ENCODE measurements at places on chromosomes 2 and 18.

GRCh38 chr2:674321-674985 lies 2.8 kb downstream of the TMEM18 start:
- DNase-seq: no peak

DNA sequence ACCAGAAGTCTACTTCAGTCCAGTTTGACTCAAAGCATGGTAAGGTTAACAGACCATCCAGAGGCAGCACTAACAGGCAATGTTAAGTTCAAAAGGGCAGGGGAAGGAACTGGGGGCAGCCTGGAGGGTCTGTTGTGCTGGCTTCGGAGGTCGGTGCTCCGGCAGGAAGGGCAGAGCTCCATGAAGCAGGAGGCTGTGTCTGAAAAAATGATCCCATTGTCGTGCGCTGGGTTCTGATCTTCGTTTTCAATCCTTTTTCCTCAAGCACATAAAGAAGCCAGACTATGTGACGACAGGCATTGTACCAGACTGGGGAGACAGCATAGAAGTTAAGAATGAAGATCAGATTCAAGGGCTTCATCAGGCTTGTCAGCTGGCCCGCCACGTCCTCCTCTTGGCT lies 21.9 kb upstream of the DLX1 start:
- no peak for DNase-seq

DNA sequence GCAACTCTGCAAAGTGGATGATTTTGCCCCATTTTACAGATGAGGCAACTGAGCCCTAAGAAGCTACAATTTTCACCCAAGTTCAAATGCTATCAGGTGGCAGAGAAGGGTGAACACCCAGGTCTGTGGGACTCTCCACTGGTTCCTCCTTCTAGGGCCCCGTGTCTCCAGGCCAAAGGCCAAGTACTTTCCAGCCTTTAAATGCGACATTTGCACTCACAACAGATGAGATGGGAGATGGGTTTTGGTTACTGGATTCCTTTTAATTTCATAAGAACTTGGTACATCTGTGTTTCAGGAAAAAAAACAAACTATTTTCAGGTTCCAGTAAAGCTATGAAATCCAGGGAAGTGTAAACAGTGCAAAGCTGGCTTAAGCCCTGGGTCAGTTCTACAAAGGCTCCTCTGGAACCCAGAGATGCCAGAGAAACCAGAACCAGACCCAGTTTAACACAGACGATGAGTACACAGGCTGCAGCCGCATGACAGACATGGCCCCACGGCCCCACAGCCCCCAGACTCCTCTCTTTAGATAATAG lies 361.7 kb downstream of the ANAPC1 start:
- no peak for DNase-seq

DNA sequence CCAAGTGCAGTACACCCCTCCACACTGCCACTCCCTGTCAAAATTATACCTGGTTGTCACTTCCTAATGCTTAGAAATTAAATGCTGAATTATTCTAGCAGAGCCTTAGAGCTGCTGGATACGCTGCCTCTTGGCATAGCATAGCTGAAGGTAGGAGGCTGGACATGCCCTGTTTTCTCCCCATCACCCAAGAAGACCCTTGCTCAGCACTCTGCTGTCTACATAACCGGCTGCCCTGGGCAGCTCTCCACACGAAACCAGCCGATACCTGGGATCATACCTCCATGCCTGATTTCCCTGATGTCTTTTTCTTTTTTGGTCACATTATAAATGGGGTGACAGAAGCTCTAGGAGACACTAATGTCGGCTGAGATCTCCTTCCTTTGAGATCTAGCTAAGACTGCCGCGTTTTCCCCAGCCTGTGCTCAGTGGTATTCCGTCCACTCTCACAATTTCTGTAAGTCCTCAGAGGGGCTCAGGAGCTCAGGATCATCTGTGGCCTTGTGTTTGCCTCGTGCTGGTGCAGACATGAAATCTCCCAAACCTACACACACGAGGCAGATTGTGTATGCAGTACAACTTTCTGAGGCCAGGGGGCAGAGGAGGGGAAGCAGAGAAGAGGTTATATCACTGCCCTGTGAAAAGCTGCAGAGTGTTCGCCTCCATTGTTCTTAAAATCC lies 13.5 kb upstream of the ZAP70 start:
- DNase-seq: peak; percentile 64

- no peak for DNase-seq
Measured at GRCh38 chr2:226669905-226670304, 129.7 kb downstream of the IRS1 start.

DNA sequence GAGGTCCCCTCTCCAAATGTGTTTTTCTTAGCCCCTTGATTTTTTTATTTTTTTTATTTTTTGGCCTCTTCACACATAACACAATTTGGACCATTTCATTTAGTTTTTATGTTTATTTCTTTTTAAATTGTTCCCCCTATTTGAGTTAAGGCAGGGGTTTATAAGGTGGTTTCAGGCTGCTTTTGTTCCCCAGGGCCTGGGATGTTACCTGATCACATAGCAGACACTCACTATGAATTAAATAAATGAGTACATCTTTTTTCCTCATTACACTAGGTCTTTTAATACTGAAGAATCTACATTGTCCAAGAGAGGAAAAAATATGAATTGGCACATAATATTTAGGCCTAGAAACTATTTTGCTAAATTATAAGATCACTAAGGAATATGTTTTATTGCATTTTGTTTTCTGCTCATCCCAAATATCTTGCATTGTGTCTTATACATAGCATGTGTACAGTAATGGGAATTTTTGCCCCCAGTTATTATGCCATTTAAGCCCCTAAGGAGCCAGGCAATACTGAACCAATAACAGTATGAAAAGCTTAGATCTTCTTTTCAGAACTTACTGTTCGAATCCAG lies 112.4 kb upstream of the MAPRE2 start:
- no peak for DNase-seq

DNA sequence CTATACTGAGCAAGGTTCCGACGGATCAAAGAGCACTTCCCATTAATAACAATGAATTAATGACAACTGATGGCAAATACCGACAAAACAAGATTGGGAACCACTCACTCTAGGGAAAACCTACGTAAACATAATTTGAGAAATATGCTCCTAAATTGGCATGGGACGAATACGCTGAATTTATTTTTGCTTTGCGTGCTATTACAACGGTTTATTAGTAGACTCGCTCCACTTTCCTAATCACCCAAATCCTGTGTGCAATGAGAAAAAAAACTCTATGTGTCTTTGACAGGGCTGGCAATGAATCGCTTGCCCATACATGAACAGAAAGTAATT lies 536 bp upstream of the SLC25A12 start:
- no peak for DNase-seq

GRCh38 chr2:232076736-232077135 lies 115.2 kb downstream of the DIS3L2 start:
- DNase-seq: no peak

- DNase-seq: no peak
Measured at GRCh38 chr2:102021779-102022178, 30.0 kb downstream of the IL1R2 start.

- DNase-seq: no peak
Measured at GRCh38 chr2:41194230-41194629, 742.3 kb upstream of the SLC8A1 start.

DNA sequence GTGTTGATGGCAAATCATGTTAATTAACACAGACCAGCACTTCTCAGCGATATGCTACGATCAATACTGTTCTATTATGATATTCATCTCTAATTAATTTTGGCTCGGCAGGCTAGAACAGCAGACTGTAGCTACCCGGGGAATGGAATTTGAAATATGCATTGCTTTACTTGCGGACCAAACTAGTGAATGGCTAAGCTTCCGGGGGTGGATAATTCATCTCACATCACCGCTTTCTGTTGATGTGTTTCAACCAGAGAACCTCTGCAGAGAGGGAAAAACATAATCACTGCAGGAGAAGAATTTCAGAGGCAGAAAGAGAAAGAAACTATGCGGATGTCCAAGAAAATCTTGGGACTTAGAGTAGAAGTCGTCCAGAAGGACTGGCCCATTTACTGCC lies 490.9 kb downstream of the STK39 start:
- DNase-seq: no peak

DNA sequence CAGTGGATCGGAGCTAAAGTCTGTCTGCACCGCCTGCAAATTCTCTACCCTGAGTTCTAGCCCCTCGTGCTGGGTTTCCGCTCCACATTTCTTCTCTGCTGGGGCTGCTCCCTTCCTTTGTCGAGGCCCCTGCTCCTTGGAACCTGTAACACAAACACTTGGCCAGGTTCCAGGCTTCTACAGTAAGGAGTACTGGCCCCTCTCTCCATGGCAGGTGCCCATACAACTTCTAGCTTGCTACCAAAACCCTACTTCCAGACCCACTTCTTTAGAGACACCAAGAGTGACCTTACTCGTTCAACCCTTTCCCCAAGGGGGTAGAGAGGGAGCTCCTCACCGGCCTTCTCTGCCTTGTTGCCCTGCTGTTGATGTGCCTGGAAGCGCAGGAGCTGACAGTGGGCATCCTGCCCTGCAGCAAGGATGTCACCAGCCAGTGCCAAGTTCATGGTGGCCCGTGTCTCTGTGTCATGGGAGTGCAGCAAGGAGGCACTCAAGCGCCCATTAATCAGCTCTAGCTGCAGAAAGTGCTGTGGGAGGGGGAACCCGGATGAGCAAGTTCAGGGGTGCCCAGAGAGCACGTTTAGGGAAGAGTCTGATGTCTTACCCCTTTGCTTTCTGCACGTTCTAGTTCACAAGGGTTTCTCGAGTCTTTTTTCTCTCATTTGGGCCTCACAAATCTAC lies 1.1 kb downstream of the PREB start:
- peak; percentile 57 for DNase-seq

DNA sequence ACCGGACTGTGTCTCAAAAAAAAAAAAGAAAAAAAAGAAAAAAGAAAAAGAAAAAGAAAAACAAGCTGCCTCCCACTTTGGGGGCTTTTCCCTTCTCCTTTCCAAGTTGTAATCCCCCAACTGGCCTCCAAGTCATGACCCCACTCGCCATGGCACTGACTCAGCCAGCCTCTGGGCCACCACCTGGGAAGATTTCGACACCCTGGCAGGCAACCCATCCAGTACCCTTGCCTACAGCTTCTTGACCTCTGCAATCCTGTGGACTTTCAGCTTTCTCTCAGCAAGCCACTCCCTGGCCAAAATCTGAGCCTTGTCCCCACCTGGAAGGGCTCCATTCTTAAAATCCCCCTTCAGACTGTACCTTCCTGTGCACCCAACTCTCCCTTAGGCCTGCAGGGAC lies 22.3 kb upstream of the FOSL2 start:
- DNase-seq: no peak

DNA sequence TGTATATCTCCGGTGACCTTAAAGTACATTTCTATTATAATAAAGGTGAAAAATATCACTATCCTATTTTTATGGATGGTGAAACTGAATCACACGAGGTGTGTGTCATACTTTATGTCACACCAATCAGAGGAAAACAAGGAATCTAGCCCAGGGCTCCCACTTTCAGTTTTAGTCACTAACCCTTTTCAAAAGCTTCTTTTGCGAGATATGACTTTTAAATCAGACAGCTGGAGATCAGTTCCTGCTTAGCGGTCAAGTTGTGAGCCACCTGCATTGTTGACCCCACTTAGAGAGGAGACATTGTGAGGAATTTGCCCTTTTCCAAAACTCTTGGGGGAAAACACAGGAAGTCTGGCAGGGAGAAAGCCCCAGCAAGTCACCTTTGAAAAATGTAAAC lies 70.5 kb downstream of the CPS1 start:
- DNase-seq: no peak

- no peak for DNase-seq
Measured at GRCh38 chr2:116133381-116133942, 1681.0 kb upstream of the DDX18 start.

GRCh38 chr2:158931572-158931971 lies 36.9 kb upstream of the TANC1 start:
- DNase-seq: no peak

DNA sequence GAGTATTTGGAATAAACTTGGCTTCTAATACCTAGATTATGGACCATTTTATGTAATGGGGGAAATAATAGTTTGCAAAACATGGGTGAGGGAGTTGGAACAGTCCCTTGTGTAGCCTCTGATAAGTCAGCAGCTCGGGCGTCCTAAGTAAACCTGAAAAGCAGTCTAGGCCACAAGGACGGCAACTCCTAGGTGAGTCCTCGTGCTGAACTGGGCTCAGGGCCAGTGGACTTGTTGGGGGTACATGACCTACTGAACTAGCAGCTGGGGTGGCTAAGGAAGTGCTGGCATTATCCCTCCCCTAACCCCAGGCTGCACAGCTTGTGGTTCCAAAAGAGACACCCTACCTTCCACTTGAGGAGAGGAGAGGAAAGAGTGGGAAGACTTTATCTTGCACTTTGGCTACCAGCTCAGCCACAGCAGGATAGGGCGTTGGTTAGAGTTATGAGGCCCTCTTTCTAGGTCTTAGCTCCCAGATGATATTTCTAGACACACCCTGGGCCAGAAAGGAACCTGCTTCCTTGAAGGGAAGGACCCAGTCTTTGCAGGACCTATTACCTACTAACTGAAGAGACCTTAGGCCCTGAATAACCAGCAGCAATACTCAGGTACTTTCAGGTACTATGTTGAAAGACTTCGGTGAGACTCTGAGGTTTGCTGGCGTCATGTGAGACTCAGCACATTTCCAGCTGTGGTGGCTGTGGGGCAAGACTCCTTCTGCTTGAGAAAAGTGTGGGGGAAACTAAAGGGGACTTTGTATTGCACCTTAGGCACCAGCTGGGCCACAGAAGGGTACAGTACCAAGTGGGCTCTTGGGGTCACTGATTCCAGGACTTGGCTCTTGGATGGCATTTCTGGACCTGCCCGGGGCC lies 71.0 kb downstream of the AQP4 start:
- DNase-seq: no peak

DNA sequence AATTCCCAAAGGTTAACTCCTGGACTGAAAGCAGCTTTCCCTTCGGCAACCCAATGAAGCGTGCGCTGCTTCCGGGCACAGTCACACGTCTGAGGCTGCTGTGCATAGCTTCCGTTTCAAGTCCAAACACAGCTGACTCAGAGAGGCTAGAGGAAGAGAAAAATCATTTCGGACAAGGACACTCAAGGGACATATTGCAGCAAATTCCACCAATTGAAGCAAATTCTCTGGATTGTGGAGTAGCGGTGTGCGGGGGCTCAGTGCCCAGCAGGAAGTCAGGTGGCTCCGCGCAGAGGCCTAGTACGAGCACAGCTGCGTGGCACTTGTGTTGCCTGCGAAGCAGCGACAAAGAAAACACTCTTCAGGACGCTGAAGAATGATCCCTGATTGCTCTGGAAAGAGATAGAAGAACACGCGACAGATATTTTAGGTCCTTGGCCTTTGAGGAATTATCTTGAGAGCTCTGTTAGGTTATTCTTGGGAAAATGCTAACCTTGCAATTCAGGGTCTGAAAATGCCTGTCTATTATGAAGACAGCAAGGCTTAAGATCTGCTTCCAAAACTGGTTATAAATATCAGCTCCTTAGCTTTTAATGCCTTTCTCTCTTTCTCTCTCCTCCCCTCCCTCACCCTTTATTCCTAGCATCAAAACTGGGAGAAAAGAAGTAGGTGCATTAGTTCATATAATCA lies 352.6 kb upstream of the DLGAP1 start:
- no peak for DNase-seq

- peak; percentile 67 for DNase-seq
Measured at GRCh38 chr2:10447300-10447894, 730 bp downstream of the ODC1 start.

GRCh38 chr2:13091455-13091854 lies 374.7 kb downstream of the TRIB2 start:
- no peak for DNase-seq

Measured in G401 (cell line).